Activated gamma-delta T cell (primary cell): ENCODE measurements at places on chromosomes 1 and 21.

GRCh38 chr1:180560200-180560867 lies 1.6 kb downstream of the OVAAL start:
- no peak for DNase-seq

DNA sequence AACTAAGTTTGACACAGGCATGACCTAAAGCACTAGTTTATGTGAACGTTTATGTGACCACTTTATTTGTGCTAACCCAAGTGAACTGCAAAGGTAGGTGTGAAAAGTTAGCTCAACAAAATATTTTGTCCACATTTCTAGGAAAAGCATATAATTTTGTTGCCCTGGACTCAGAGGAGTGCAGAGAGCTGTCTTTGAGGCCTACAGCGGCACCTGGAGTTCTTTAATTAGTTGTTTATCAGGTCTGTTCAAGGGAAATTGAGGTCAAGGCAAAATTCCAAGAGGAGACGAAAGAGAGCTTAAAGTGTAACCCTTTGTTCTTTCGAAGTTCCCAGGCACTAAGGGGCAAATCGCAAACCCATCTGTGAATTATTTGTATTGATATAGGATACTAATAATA lies 1.3 kb downstream of the GIPC2 start:
- no peak for DNase-seq

DNA sequence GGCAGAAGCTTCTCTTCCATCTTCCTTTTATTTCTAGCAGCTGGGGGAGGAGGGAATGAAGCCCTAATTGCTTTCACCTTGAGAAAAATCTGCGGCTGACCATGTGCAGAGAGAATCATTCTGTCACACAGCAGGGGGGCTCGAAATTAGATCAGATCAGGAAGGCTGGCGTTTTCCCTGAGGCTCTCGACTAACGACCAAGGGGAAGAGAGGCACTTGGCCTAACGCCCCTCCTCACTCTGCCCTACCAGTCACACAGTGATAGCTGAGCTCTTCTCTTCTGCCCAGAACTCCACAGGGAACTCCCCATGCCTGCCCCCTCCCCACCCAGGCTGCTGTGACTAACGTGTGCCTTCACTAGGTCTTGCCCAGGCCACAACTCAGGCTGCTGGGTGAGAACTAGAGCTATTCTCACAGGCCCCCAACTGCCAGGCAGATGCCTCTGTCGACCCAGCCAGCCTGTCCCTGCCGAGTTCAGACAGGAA lies 26.5 kb upstream of the KHDRBS1 start:
- DNase-seq: no peak

DNA sequence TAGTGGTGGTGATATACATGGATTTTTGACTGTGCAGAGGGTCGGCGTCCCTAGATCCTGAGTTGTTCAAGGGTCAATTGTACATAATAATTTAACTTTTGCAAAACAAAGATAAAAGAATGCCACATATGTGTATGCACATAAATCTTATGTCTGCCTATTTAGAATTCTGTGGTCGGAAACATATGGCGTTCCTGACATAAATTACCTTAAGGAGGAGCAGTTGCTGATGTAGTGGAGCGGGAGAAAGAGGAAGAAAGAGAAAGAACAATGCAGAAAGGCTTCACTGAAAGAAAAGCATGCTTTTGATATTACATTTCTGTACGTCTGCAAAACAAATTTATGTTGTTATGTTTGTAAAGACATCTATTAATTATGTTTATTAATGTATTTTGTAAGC lies 40.0 kb downstream of the S1PR1 start:
- no peak for DNase-seq

GRCh38 chr21:39675993-39676661 lies 63.4 kb downstream of the B3GALT5 start:
- DNase-seq: no peak

DNA sequence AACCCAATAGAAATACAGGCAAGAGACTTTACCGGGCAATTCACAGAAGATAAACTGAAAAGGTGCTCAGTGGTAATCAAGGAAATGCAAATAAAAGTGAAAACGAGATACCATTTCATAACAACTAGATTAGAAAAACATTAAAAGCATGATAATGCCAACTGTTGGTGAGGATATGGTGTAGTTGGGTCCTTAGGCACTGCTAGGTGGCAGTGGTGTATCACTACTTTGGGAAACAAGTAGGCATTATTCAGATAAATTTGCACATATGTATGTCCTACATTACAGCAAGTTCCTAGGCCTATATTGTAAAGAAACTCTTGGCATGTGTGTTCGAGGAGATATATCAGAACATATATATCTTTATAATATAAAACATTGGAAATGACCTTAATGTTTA lies 31.0 kb downstream of the AZIN2 start:
- DNase-seq: no peak

- DNase-seq: no peak
Measured at GRCh38 chr1:231600458-231600976, 26.1 kb upstream of the DISC1 start.

- no peak for DNase-seq
Measured at GRCh38 chr1:158932171-158932570, 819 bp downstream of the PYHIN1 start.

DNA sequence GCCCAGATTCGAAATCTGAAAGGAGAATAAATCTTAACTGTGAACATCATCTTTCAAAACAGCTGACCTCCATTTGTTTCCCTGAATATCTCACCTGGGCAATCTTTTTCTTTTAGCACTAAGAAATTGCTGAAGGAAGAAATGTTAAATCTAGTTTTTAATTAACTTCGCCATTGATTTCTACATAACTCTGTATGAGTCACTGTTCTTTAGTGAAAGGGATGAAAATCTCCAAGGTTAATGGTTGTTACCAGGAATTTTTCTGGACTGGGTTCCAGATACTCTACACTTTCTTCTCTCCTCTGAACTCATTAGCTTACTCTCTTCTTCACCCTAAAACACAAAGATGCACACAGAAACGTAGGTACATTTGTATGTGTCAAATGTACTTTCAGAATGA lies 235.7 kb downstream of the BACH1 start:
- no peak for DNase-seq
